ENCODE measurements at places on chromosomes 11 and 22.
A peak's percentile ranks its signal among the peaks of the same experiment; 100 is the strongest.

DNA sequence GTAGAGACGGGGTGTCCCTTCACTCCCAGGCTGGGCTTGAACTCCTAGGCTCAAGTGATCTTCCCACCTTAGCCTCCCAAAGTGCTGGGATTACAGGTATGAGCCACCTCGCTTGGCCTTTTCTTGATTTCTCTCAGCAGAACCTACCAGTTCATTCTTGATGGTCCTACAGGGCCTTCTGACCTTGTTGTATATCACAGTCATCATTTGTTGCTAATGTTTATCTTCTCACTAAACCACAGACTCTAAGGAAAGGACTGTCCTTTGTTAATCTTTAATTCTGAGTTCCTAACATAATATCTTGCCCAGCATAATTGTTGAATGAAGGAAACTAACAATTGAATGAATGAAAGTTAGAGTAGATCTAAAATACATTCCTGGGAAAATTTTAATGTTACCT is 22.0 kb upstream of the ZC3H12C start:
- no peak for DNase-seq

GRCh38 chr11:90916706-90917105 is 693.9 kb upstream of the CHORDC1 start:
- no peak for DNase-seq

GRCh38 chr11:117315285-117316196 is 515 bp downstream of the BACE1 start:
- peak; percentile 37 for DNase-seq

GRCh38 chr11:61446211-61446651 is 16.3 kb downstream of the SDHAF2 start:
- peak; percentile 68 for DNase-seq

GRCh38 chr22:25759825-25760231 is 17.8 kb downstream of the MYO18B start:
- no peak for DNase-seq

- no peak for DNase-seq
These were observed 201.5 kb downstream of the TBC1D22A start for GRCh38 chr22:46963672-46964545.

Measured in GM12891 (cell line).